BJ (cell line): ENCODE measurements at places on chromosomes 12 and 14.

GRCh38 chr12:102281231-102281630, 83.6 kb upstream of the PMCH start:
- DNase-seq: no peak

GRCh38 chr12:42961395-42961794, 371.8 kb upstream of the PRICKLE1 start:
- peak; percentile 65 for DNase-seq

DNA sequence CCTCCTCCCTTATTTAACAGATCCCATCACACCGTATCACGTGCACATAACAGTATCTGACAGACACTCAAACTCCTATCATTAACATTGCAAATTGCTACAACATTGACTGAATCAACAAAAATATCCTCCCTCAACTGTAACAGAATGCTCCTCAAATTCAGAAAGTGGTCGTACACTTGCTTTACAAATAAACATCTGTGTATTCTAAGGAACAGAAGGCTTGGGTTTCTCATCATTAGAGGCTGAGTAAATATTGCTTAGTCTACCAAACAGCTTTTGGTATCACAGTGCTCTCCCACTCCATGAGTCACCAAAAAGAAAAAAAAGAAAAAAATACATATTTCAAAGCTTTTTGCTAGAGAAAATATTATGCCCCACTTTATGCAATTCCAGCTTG, 23.9 kb downstream of the FERMT2 start:
- DNase-seq: no peak

DNA sequence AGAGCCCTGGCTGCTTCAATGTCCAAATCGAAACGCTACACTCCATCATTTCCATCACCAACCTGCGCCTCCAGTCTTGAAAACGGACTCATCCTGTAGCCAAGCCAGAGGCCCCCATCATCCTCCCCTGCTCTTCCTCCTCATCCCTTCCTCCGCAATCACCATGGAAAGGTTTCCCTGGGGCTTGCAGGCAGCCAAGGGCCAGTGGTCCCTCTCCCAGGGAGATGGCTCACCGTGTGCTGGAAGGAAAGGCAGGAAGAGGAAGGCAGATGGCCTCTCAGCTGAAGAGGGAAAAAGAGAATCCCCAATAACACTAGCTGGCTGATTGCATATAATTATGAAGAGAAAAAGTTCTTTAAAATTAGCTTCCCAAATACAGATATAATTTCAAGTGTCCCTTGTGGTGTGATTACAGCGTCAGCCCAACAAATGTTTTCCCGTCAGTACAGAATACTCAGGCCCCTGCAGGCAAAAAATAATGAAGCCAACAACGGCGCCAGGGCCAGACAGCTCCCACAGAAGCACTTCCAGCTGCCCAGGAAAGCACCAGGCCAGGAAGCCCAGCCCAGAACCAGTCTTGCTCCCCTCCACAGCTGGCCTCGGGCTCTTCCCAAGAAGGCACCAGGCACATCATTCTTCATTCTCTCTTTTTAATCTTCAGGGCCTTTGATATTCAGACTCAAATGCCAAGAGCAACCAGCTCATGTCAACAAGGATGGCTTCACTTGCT, 24.7 kb downstream of the ITPK1 start:
- DNase-seq: no peak

DNA sequence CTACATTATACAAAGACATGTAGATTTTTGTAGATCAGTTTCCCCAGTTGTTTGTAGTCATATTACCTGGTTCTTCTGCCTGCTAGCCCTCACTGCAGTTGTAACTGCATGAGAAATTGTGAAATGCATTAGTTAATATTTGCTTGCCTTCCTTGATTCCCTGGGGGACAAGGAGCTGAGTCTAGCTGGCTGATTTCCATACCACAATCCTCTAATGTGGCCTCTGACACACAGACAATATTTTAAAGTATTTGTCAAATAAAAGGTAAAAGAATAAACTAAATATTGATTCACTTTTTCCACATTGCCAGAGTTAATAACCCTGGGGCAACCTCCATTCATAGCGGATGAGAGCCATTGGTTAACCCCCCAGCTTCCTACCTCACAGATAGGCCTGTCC, 128.8 kb upstream of the TMEM132C start:
- DNase-seq: no peak

- no peak for DNase-seq
Observed at GRCh38 chr12:108793756-108794441, 62.6 kb upstream of the CORO1C start.

- DNase-seq: no peak
Observed at GRCh38 chr14:61126603-61127498, 145.8 kb downstream of the SLC38A6 start.

DNA sequence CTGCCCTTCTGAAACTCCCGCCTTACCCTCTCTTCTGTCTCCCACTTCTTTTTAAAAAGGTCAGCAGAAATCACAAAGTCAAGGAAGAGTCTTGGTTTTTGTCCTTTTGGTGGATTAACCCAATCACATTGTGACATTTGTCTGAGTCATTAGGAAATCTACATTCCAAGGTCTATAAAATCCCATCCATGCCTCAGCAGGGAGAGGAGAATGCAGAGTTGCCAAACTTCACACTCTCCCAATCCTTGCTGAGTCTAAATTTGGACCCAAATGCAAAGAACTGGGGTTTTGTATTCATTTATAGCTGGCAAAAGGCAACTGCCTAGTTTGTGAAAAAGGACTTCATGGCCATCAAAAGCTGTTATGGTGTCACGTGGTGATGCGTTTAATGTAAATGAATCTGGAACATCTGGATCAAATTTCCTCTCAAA, 67.9 kb downstream of the TMEM30B start:
- peak; percentile 84 for DNase-seq

DNA sequence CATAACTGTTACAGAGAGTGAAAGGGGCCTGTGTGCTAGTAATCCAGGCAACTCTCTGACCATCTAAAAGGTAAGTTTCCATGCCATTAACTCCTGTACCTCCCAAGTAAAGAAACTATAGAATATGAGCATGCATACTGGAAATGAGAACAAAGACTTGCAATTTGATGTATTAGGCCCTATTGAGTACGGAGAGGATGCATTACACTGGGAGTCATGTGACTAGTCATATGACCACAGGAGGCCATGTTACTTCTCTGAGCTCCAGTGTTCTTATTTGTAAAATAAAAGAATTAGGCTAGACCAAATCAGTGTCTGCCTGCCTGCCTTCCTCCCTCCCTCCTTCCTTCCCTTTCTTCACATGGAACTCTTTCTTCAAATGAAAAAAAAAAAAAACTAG, 440.1 kb upstream of the CCDC196 start:
- no peak for DNase-seq

GRCh38 chr14:56808110-56808382, 2.2 kb downstream of the OTX2 start:
- DNase-seq: no peak

DNA sequence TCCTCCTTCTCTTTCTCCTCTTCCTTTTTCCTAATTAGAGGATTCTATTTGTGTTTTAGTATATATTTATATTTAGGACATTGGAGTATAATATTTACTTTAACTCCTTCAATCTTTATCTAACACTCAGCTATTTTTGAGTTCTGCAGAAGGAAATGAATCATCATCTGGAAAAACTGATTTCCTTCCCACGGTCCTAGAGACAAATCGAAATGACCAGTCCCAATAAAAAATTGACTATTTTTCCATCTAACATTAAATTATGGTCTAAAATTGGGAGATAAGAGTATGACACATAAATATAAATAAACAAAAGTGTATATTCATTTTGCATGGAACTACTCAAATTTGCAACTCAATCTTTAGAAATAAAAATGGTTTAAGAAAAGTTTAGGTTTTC, 167.4 kb downstream of the TMTC3 start:
- DNase-seq: no peak

GRCh38 chr12:12577786-12578185, 15.1 kb upstream of the DUSP16 start:
- DNase-seq: no peak

GRCh38 chr14:23062002-23062401, 4.7 kb upstream of the CDH24 start:
- peak; percentile 83 for DNase-seq

DNA sequence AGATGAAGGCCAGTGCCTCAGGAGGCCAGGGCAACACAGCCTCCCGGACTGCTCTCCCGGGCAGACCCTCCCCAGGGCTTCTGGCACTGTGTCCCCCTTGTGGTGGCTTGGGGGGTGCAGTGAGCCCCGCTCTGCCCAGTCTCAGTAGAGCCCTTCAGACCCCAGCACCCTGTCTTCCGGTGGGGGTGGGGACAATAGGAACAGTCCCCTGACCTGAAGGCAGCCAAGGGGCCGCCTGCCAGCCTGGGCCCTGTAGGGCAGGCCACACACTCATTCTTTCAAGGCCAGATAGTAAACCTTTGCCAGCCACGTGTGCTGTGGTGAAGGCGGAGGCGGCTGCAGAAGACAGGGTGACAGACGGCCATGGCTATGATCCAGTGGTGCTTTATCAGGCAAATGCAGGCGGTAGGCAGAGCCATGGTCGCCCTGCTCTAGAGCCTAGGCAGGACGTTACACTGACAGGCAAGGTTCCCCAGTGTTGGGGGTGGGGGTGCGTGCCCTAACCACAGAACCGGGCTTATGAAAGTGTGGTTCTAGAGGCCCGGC, 15.0 kb downstream of the ZFYVE21 start:
- DNase-seq: no peak

DNA sequence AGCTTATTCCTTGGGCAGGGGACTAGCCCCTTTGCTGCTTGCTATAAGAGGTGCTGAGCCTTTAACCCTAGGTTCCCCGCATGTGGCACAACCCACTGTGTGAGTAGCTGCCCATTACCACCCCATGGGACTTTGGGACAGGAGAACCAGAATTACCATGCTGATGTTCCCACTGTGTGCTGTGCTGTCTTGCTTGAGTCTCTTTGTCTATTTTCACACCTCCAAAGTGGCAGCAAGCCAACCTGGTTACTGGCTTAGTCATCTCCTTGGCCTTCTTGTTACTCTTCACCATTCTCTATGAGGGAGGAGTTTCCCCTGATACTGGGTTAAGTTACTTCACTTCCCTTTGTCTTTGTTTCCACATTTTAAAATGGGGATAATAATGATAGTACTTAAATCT, 73.4 kb upstream of the ETV6 start:
- no peak for DNase-seq

DNA sequence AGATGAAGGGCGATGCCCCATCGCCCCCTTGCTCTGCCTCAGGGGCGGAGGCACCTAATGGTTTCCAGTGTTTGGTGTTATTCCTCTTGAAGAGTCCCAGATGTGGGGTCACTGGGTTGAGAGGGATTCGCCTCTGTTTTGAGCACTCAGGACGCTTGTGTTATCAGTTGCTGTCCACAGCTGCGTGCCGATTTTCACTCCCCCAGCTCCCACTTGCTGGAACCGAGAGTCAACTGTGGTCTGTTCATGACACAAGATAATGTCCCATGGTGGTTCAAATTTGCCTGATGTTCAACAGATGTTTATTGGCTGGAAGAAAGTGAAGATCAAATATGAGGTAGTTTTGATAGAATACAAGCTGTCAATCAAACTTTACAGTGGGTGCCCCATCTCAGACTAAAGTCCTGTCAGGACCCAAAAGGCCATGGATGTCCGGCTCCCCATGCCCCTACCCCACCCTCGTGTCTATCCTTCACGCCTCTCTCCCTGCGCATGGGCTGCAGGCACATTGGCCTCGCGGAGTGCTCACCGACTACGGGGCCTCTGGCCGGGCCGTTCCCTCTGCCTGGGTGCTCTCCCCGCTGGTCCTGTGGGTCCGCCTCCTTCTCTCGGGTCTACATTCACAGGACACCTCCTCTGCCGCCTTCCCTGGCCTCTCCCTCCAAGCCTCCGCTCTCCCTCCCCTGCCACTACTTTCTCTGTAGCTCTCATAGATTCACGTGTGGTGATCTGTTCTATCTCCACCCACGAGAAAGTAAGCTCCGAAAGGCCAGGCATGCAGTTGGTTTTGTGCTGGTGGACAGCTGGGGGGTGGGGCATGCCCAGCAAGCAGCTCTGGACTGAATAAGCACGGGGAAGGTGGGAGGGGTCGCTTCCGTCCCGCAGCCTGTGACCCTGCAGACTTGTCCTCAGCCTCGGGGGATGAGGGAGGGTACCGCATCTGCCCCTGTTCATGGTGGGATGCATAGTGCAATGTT, 6.8 kb upstream of the TRAF3 start:
- no peak for DNase-seq

- DNase-seq: no peak
Observed at GRCh38 chr12:26092346-26093105, 32.3 kb downstream of the BHLHE41 start.

- no peak for DNase-seq
Observed at GRCh38 chr12:93740751-93741150, 63.6 kb downstream of the CRADD start.

DNA sequence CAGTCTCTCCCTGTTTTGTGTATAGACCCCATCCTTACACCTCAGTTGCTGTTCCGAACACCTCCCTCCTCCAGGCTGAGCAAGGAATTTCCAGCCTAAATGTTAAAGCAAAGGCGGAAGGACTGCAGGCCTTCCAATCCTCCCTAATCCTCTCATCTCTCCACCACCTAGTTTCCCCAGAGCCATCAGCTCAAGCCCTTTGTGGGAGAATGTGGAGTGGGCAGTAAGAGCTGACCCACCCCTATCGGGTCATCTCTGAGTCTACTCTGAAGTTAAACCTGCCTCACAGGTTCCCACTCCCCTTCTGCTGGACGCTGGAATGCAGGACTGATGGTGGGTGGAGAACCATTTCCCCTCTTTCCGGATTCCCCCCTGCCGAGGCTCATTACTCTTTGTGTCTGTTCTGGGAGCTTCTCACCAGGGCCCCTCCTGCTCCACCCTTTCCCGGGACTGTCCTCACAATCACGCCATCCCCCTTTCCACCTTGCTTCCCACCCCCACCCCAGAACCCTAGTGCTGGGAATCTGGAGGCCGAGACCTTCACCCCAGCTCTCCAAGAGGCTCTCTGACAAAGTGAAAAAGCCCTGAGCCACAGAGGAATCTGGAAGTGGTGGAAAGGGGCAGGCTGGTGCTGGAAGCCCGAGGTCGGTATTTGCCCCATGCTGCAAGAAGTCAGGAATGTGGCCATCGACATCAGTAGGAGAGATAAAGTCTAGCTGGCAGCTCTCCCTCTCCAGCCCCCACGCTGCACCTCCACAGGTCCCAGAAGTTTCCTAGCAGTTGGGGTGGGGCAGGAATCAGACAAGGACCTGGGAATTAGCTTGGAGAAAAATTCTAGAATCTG, 3.3 kb upstream of the KRT18 start:
- DNase-seq: no peak

DNA sequence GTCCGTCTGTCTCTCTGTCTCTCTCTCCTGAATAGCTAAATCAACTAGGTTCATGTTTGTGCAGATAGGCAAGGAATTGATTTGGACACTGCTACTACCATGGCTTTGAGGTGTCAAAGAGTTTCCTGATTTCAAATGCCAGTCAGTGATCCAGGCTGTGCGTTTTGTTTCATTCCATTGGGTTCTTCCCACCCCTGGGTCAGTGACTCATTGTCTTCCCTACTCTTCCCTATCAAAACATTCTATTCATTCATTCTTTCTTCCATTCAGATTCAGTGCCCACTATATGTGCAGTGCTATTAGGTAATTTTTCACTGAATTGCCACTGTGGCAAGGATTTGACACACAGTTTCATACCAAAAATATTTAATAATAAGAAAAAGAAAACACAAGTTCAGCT, 50.4 kb downstream of the RPH3A start:
- no peak for DNase-seq
